Effector CD8-positive, alpha-beta T cell (primary cell): ENCODE measurements at places on chromosomes 2 and 18.

GRCh38 chr18:52694804-52695203 lies 354.8 kb downstream of the DCC start:
- no peak for DNase-seq

DNA sequence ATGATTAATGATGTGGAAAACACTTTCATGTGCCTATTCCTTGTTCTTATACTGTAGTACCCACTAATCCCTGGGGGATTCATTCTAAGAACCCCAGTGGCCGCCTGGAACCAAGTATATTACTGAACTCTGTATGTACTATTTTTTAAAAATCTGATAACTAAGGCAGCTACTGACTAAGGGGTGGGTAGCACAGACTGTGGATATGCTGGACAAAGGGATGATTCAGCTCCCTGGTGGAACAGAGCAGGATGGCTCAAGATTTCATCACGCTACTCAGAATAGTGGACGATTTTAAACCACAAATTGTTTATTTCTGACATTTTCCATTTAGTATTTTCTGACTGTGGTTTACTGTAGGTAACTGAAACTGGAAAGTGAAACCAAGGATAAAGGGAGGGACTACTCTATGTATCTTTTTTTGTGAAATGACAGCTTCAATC lies 41.8 kb upstream of the CDC42EP3 start:
- DNase-seq, result no peak

- no peak for DNase-seq
Measured at GRCh38 chr18:40985436-40985835, 969.6 kb upstream of the PIK3C3 start.

GRCh38 chr2:167345559-167345958 lies 457.3 kb downstream of the XIRP2 start:
- DNase-seq, result no peak

DNA sequence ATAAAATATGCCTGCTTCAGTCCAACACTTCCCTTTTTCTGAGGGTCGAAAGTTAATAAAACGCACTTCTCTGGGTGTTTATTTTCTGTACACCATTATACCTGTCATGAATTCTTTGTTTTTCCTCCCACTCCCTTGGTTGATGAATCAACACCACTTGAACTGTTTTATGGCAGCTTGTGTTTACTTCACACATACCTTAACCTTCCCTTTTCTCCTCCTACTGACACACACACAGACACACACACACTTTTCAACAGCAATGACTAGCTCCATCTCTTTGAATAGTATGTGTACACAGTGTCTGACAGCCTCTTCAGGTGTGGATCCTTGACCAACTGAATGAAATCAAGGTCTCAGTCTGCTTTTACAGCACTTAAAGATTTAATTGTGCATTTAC lies 91.3 kb downstream of the SATB2 start:
- no peak for DNase-seq

- DNase-seq, result no peak
Measured at GRCh38 chr2:25302758-25303375, 38.9 kb downstream of the DNMT3A start.

GRCh38 chr2:46241344-46241743 lies 55.9 kb upstream of the EPAS1 start:
- DNase-seq, result no peak

DNA sequence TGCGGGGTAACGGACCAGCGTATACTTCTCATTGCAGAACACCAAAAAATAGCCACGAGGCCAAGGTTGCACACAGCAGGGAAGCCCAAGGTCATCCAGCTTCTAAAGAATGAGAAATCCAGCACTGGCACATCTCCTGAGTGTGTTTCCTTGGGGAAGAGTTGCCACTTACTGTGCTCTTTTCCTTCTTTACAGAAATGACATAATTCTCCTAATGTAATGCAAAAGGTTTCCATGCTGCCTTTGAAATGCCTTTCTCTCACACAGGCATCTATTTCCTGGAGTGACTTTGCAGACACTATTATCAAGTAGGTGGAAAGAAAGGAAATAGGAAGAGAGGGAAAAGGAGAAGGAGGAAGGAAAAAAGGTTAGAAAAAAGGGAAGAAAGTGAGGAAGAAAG lies 862.1 kb upstream of the CELF4 start:
- no peak for DNase-seq

DNA sequence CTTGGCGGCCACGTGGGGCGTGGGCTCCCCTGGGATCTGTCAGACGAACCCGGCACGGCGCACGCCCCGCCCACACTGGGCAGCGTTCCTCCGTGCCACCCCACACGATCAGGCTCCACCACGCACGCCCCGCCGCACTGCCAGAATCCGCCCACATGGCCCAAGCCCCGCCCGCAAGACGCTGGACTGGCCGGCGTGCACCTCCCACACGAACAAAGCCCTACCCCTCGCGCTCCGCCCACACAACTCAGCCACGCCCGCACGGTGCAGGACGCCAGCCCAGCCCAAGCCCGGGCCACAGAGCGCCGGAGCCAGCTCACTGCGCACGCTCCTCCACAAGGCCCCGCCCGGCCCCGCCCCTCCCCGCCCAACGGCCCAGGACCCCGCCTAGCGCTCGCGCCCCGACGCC lies 555 bp downstream of the TMEM18 start:
- DNase-seq, result peak; percentile 95
